Fibroblast of villous mesenchyme (primary cell): ENCODE measurements at places on chromosomes 13 and 19. TPM values are rescaled to one million over a fixed set of nuclear protein-coding genes. Genes with fewer than 3 reads are reported as not detected.

DNA sequence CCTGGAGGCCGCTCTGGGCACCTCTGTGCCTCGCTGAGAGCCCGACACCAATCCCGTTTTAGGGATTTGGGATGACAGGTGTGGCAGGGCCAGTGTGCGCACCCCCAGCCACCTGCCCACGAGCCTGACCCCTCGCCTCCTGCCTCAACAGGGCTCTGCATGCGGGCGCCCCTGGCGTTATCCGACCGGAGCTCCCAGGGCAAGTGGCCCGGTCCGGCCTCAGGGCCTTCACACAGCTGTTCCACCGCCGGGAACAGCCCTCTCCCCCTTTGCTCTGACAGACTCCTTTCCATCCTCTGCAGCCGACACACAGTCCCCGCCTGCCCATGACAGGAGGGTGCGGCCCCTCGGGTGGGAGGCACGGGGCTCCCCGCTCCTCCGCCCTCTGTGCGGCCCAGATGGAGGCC lies 7.1 kb upstream of the WDR18 start:
- no peak for DNase-seq

VSTM2B gene
- total RNA-seq: not detected in 2 replicates

DNA sequence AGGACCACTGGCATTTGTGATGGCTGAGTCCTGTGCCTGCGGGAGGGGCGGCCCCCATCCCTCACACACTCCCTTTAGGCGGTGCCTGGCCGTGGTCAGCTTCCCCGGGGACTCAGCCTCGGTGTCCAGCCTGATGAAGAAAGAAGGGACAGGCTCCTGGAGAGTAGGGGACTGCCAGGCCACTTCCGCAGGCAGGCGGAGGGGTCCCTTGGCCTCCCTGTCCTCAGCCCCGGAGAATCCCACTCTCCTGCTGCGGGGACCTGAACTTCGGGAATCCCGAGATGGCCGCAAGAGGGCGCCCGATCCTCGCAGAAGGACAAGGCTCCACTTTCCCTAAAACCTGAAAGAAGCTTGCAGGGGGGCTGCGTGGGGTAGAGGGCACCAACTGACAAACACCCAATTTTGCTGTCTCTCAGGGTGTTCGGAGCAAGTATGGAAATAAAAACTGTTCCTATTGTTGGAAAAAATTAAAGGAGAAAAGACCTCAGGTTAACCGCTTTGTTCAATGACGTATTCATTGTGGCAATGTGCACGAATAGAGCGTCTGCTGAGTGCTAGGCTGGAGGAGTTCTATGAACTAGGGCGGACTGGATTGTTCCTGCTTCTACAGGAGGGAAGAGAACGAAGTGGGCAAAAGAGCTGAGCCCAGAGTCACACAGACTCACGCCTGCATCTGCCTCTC lies 297.3 kb downstream of the ZNF536 start:
- peak; percentile 33 for DNase-seq

- DNase-seq: no peak
These were observed 1327.6 kb downstream of the OLFM4 start for GRCh38 chr13:54356209-54356608.

PSPN gene
- total RNA-seq: 0.97 and 1.7 TPM in 2 replicates

DNA sequence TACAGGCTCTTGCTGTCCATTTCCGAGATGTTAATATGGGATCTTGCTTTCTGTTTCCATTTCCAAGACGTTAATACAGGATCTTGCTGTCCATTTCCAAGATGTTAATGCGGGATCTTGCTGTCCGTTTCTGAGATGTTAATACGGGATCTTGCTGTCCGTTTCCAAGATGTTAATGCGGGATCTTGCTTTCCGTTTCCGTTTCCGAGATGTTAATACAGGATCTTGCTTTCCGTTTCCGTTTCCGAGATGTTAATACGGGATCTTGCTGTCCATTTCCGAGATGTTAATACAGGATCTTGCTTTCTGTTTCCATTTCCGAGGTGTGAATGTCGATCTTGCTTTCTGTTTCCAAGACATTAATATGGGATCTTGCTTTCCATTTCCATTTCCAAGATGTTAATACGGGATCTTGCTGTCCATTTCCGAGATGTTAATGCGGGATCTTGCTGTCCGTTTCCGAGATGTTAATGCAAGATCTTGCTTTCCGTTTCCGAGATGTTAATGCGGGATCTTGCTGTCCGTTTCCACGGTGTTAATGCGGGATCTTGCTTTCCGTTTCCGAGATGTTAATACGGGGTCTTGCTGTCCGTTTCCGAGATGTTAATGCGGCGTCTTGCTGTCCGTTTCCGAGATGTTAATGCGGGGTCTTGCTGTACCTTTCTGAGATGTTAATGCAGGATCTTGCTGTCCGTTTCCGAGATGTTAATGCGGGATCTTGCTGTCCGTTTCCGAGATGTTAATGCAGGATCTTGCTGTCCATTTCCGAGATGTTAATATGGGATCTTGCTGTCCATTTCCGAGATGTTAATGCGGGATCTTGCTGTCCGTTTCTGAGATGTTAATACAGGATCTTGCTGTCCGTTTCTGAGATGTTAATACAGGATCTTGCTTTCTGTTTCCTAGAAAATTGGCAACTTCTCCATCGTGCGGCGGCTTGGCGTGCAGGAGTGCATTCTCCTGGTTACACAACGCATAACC lies 38.3 kb downstream of the PEX11G start:
- peak; percentile 19 for DNase-seq

DNA sequence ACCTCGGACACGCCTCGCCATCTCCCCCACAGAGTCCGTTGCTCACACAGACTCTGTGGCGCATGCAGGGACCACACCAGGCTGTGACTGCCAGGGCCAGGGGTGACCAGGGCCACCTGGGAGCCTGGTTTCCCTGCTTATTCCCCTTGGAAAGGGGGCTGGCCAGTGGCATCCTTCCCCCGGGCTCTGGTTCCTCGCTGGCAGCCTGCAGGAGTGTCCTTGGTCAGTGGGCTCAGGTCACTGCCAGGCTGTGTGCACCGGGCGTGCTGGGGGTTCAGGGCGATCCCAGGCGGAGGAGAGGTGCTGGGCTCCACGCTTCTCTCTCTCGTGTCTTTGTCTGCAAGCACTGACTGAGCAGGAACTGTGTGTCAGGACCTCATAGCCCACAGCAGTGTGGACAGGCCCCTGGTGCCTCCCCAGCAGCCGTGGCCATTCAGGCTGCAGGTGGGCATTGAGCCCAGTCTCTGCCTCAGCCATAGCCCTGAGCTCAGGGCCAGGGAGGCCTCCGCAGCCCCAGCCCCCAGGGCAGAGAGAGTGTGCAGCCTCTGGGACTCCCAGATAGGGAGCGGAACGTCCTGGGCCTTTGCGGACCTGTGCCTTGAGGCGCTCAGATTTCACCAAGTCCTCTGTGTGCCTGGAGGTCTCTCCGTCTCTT lies 6.5 kb downstream of the PIAS4 start:
- no peak for DNase-seq

- no peak for DNase-seq
These were observed 49.3 kb downstream of the IRS2 start for GRCh38 chr13:109737046-109737573.

DNA sequence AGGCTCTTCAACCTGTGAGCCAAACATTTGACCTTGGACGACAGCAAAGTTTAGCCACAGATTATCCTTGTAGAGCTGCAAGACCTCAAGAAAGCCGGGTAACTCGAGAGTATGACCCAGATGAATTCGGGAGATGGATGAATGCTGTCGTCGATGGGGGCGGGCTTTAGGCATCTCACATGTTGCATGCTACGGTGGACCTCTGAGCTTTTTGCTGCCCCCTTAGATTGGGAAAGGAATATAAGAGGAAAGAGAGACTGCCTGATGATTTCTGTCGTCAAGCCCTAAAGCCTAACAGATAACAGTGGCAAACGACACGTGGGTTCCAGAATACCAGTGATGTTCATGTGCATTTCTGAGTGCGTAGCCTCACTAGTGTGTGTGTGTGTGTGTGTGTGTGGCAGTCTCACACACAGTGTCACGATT lies 730 bp upstream of the ABCC4 start:
- no peak for DNase-seq

DNA sequence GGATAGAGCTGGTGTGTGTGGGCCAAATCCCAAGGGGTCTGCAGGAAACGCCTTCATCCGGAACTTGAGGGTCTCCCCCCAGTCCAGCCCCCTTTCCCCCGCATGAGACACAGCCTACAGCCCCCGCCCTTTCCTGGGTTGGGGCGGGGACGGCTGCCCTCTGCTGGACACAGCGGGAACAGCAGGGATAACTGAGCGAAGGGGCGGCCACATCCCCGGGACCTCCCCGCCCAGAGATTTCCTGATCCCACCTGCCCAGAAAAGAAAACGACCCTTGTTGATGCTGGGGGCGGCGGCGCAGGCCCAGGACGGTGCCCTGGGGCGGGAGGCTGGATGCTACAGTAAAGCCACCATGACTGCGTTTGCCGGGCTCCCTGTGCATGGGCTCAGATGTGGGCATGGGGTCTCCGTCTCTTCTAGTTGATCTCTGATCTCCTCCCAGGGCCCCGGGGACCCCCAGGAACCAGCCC lies 14.2 kb downstream of the ONECUT3 start:
- DNase-seq: peak; percentile 8

FFAR2 gene
- not detected in 2 replicates for total RNA-seq

- no peak for DNase-seq
These were observed 7.9 kb upstream of the F10 start for GRCh38 chr13:113114511-113115362.

NPHS1 gene
- total RNA-seq: not detected in 2 replicates

GRCh38 chr19:49904136-49904535 lies 7.4 kb upstream of the IL4I1 start:
- no peak for DNase-seq

DNA sequence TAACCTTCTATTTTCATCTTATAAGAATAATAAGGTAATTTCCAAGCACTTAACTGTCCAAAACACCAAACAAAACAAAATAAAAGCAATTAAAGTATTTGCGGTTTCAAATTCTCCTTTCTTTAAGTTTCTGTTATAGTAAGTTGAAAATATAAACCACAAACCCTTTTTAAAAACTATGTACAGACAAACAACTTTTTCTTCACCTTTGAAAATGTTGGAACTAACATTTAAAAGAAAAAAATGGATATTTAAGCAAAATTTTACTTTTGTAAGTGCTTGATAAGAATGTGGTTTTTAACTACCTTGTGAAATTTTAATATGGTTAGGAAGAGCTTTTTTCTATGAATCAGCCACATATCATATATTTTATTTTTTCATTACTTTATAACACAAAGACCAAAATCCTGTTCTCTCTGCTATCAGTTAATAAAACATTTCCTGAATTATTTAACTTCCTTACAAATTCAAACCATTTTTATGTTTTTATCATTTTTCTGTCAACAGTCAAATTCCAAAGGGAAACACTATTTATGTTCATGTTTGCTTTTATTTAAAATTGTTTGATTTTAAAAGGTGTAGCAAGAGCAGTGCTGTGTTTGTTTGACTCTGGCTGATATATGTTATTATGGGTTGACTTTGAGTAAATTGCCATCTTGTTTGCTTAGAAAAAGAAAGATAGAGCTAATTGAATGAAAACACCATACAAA lies 554.1 kb upstream of the KLHL1 start:
- no peak for DNase-seq

GRCh38 chr19:11390359-11390758 lies 6.2 kb upstream of the EPOR start:
- no peak for DNase-seq

ACTMAP gene
- 0.64 and 0.86 TPM in 2 replicates for total RNA-seq

GRCh38 chr19:50325310-50326100 lies 3.7 kb downstream of the KCNC3 start:
- peak; percentile 20 for DNase-seq

DNA sequence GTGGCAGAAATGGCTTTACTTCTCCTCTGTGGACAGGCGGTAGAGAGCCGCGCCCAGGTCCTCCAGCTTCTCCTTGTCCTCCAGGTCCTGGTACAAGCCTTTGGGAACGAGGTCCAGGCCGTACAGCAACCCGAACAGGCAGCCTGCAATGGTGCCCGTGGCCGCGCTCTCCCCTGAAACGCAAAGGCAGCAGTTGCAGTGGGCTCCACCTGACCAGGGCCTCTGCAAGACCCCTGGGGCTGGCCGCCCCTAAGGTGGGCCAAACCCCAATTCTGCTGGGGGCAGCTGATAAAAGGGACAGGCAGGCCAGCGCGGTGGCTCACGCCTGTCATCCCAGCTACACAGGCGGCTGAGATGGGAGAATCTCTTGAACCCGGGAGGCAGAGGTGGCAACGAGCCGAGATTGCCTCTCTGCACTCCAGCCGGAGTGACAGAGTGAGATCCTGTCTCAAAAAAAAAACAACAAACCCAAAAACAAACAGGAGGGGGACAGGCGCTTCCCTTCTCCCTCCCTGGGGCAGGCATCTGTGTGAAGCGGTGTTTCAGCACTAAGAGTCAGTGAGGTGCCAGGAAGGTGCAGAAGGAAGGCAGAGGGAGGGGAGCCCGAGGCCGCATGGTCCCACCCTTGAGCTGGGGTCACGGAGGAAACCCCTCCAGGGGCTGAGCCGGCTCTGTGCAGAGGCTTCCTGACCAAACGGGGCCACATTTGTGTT lies 30.3 kb downstream of the ADPRHL1 start:
- DNase-seq: no peak

GRCh38 chr13:102724923-102725322 lies 30.1 kb upstream of the METTL21C start:
- peak; percentile 70 for DNase-seq

DNA sequence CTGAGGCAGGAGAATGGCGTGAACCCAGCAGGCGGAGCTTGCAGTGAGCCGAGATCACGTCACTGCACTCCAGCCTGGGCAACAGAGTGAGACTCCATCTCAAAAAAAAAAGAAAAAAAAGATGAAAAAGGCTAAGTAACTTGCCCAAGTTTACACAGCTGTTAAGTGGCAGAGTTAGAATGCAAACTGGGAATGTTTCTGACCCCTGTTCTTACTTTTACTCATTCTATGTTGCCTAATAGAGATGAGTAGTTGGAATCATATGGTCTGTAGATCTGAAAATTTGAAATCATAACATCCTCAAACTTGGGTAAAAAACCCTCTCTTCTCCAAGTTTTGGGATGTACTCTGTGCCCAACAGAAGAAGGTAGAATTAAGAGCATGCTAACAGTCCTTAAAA lies 235.8 kb upstream of the RFC3 start:
- DNase-seq: no peak

- DNase-seq: peak; percentile 75
These were observed 79.0 kb upstream of the SLC7A1 start for GRCh38 chr13:29674532-29674931.

ZNF443 gene
- total RNA-seq: 1.3 and 3.5 TPM in 2 replicates

- no peak for DNase-seq
These were observed 8.6 kb upstream of the HIPK4 start for GRCh38 chr19:40398417-40399131.

DNA sequence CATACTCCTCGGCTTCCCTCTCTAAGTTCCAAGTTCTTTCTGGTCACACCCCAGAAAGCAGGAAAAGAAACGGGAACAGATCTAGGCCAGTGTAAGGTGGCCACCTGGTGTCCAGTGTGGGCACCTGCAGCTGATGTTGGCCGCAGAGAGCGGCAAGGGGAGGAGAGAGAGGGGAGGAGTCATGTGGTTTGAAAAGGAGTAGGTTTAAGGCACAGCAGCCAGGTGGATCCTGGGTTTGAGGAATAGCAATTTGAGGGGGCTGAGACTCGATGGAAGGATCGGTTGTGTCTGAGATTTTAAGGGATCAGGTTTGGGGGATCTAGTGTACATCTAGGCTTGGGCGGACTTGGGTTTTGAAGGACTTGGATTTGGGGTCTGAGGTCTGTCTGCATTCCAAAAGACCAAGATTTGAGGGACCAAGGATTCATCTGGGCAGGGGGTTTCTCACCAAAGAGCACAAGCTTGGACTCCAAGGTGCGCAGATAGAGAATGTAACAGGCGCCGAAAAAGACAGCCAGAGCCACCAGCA lies 1.2 kb downstream of the RABAC1 start:
- DNase-seq: peak; percentile 80

CAMSAP3 gene
- not detected in 2 replicates for total RNA-seq
